ENCODE measurements at places on chromosomes 3 and 15.

DNA sequence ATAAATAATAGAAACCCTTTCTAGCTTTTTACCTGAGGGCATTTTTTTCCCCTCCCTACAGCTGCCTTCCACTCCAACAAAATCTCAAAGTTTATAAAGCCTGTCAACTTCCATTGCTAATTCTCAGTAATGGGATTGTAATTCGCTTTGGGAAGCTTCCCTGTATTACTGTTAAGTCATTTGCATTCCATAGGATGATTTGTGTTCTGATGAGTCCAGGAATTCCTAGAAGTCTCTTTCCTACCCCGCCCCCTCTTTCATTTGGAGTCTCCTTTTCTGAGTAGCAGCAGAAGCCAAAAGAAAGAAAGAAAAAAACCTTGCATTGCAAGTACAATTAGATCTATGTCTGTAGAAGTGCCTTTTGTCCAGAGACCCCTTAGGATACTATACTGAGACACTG, 1033.3 kb downstream of the IGSF11 start:
- no peak for DNase-seq

GRCh38 chr15:58314593-58315216, 117.1 kb upstream of the LIPC start:
- DNase-seq: no peak

- no peak for DNase-seq
Observed at GRCh38 chr15:98960555-98961050, 47.0 kb downstream of the PGPEP1L start.

DNA sequence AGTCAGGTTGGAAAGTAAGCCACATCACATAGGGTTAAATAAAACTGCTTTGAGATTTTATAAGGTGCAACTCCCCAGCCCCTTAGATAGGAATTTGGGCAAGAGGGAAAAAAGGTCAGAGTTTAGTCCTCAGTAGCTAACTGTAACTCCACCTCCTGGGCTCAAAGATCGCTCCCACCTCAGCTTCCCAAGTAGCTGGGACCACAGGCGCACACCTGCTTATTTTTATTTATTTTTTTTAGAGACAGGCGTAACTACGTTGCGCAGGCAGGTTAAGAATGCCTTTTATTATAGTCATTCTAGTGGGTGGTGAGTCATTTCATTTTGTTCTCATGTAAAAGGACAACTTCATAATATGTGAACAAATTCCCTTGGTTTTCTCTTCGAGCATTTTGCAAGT, 14.7 kb downstream of the TM2D3 start:
- DNase-seq: no peak

DNA sequence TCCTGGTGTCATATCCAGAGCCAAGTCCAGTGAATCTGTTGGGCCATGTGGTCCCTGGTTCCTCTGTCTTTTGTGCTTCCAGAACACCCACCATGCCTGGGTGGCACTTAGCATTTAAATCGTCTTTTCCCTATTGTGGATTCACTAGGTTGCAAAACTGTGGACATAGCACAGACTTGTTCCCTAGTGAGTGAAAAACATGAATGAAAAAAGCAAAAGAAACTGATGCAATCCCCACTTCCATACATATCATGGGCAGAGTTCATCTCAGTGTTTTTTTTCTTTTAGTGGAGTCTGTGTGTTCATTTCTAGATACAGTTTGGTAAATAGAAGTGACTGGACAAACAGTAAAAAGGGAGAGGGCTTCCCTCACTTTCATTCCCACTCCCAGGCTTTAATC, 170.5 kb downstream of the SLCO3A1 start:
- peak; percentile 23 for DNase-seq

- DNase-seq: no peak
Observed at GRCh38 chr3:155598671-155599070, 146.2 kb downstream of the PLCH1 start.
